ENCODE measurements at places on chromosomes 3 and 15. TPM values are rescaled to one million over a fixed set of nuclear protein-coding genes. Genes with fewer than 3 reads are reported as not detected.

The ZCWPW2 gene
- 0.25 TPM for total RNA-seq

The GPR176 gene
- 0.14 TPM for total RNA-seq

DNA sequence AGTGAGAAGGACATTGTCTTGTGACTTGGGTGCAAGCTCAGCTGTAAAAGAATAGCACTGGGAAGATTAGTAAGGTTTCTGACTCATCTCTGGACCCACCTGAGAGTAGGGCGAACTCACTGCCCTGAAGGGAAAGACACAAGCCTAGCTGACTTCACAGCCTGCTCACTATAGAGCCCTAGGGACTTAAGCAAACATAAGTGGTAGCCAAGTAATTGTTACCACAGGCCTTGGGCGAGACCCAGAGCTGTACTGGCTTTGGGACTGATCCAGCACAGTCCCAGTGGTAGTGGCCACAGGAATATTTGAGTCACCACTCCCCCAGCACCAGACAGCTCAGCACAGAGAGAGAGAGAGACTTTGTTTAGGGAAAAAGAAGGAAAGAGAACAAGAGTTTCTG, 429.9 kb downstream of the TBL1XR1 start:
- no peak overlapping the region for H3K27ac ChIP-seq
- no peaks in the 10 kb centered on the region for H3K4me1 ChIP-seq
- DNase-seq: no peak
- no peaks in the 10 kb centered on the region for H3K27me3 ChIP-seq
- H3K4me3 ChIP-seq: no peak overlapping the region
- H3K36me3 ChIP-seq: no peaks in the 10 kb centered on the region

The ELP6 gene
- 39.8 TPM for total RNA-seq

DNA sequence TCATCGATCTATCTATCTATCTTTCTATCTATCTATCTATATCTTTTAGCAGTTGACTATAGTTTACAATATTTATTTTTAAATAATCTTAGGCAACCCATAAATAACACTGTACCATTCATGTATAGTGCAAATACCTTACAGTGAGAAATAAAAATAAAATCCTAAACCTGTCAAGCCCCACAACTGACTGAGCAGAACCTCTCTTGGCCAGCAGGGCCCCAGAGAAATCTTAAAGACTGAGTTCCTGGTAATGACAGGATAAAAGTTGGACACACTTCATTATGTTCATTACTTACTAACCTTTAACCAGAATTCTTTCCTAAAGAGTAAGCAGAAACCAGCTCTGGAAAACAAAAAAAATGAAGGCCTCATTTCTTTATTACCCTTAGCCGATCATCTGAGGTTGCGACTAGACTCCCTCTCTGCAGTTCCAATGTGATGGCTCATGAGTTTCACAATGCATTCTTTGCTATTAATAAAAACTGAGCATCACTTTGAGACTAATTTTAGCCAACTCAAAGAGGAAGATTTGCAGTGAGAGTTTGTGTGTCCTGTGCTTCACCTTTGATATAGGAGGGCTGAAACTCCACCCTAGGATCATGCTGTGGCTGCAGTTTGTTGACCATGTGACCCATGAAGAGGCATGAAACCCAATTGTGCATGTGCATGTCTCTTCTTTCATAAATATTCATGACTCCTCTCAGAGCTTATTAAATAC, 1072.0 kb downstream of the NSUN3 start:
- H3K36me3 ChIP-seq: no peaks in the 10 kb centered on the region
- no peak for DNase-seq
- no peak overlapping the region for H3K4me3 ChIP-seq
- no peak overlapping the region for H3K27ac ChIP-seq
- no peaks in the 10 kb centered on the region for H3K4me1 ChIP-seq

DNA sequence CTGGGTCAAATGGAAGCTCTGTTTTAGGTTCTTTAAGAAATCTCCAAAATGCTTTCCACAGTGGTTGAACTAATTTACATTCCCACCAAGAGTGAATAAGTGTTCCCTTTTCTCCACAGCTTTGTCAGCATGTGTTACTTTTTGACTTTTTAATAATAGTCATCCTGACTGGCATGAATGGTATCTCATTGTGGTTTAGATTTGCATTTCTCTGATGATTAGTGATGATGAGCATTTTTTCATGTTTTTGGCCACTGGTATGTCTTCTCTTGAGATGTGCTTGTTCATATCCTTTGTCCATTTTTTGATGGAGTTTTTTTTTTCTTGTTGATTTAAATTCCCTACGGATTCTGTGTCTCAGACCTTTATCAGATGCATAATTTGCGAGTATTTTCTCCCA, 745.0 kb upstream of the BCHE start:
- H3K36me3 ChIP-seq: no peaks in the 10 kb centered on the region
- DNase-seq: no peak
- H3K27ac ChIP-seq: no peak overlapping the region
- H3K4me3 ChIP-seq: no peak overlapping the region
- H3K27me3 ChIP-seq: no peaks in the 10 kb centered on the region

- H3K4me3 ChIP-seq: no peak overlapping the region
- no peak for DNase-seq
- no peak overlapping the region for H3K27ac ChIP-seq
- peaks cover 15% of the 10 kb centered on the region for H3K27me3 ChIP-seq
- no peaks in the 10 kb centered on the region for H3K4me1 ChIP-seq
Observed at GRCh38 chr3:56339244-56339643, 129.0 kb downstream of the ERC2 start.

The RTP1 gene
- not detected for total RNA-seq

The RAB6B gene
- 0.40 TPM for total RNA-seq

DNA sequence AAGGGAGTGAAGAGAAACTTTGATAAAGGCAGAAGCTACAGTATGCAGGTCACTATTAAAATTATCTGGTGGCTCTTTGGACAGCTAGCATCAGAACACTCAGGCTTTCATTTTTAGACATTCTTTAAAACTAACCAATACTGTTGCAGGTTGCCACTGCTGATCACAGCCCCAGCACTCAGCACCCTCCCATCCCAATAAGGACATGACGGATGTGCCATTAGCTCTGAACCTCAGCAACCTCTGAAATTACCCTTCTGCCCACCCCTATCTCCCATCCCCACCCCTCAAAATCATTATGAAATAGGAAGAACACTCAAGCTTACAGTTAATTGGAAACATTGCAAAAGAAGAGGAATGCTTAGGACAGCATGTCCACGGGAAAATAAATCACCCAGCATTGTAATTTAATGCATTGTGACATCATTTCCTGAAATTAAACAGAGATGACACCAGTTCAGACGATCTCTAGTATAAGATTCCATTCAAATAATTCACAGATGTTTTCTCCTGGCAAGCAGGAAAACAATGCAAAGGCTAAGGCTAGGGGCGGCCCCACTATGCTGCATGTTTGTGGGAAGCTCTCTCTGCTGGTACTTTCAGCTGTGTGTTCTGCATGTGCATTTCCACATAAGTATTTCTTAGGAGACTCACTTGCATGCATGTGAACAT, 71.6 kb downstream of the MEIS2 start:
- peaks cover 2% of the 10 kb centered on the region for H3K27me3 ChIP-seq
- no peak overlapping the region for H3K27ac ChIP-seq
- no peak overlapping the region for H3K4me3 ChIP-seq
- no peaks in the 10 kb centered on the region for H3K4me1 ChIP-seq

- H3K27ac ChIP-seq: no peak overlapping the region
- no peak for DNase-seq
- no peaks in the 10 kb centered on the region for H3K36me3 ChIP-seq
- peaks cover 3% of the 10 kb centered on the region for H3K27me3 ChIP-seq
- no peaks in the 10 kb centered on the region for H3K4me1 ChIP-seq
Observed at GRCh38 chr3:36428445-36428844, 48.1 kb downstream of the STAC start.

The CRABP1 gene
- not detected for total RNA-seq
